ENCODE measurements at places on chromosomes 12 and 14.

DNA sequence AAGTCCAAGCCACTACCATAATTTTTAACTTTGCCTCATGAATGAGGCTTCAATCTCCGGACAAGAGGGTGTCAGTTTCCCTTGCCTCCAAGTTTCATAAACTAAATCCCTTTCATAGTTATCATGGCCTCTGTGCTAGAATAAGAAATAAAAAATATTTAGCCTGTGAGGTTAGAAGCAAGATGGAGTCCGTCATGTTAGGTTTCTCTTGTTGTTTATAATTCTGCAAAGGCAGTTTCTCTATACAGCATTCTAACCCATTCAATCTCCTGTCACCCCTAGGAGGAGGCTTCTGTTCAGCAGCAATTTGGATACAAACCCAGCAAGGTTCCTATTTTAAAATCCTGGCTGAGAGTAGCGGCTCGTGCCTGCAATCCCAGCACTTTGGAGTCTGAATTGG is 15.8 kb upstream of the RAN start:
- DNase-seq, result no peak

DNA sequence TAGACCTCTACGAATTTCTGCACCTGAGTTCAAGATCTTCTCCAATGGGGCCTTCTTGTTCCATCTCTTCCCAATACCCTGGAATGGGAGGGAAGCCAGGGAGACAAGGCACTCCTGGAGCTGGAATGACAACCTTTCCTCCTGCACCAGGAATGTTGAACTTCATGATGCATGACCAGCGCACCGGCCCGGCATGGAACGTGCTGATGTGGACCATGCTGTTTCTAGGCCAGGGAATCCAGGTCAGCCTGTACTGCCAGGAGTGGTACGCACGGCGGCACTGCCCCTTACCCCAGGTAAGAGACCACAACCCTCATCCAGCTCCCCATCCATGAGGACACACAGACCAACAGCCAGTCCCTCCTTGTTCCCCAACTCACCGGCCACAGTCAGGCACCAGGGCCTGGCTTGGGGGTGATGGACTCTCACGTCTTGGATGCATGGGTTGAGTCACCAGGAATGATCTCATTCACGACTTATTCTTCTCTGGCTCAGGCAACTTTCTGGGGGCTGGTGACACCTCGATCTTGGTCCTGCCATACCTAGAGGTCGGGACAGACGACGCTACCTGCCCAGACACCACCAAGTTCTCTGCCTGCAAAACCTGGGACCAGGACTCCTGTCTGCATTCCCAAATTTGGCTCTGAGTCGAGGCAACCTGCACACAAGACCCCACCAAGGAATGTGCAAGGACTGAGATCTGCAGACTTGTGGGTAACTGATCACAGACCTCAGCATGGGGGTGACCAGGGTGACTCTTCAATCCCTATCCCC is 20.5 kb downstream of the SOAT2 start:
- no peak for DNase-seq

DNA sequence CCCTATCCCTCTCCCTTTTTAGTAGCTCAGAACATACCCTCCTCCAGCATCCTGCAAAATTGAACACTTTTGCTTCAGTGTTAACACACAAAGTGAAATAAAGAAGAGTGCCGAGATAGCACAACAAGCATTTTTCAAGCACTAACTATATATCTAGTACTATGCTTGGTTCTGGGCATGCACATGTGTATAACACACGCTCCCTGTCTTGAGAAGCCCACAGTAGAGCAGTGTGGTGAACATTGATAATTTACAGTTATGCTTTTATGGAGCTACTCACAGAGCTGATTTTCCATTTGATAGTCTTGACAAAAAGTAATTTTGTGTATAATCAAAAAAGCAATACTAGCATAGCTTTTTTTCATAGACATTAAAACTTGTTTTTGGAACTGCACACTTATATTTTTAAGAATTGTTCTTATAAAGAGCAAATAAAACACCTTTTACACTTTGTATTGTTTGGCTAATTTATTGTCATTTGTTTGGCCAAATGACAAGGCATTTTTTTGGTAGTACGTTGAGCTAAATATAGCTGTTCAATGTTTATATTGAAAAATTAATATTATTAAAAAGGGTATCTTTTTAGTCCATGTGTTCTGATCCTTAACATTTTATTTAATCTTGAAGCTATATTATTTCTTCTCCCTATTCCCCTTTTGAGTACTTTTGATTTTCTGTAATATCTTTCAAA is 39.7 kb downstream of the LEMD3 start:
- DNase-seq, result no peak

DNA sequence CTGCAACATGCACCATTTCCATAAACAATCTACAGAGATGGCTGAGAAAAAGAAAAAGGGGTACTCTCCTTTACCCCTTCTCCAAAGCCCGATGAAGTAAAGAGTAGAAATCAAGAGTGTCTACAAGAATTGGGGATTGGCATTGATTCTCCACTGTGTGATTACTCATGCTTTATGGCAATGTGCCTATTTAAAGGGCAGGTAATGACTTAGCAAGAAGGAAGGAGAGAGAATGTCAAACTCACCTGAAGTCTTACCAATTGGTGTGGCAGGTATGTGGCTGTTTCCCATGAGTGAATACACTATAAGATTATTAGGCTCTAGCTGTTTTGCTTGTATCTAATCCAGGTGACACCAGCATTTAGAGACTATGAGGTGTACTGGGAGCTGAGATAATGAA is 275.3 kb downstream of the CCER1 start:
- DNase-seq, result no peak

DNA sequence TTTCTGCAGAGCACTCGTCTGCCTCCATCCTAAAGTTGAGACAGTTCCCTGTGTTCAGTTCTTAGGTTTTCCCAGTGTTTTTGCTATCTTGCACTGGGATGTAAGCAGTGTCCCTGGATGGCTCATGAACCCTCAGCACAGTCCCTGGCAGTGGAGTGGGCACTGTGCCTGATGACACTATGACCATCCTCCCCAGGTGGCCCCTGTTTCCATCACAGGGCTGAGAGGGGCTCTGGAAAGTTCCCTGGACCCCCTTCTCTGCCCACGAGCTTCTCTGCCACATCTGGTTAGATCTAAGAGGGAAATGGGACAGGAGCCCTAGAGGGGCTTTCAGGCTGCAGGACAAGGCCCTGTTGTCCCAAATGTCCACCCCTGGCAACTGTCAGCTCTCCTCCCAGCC is 249.8 kb upstream of the SFSWAP start:
- DNase-seq, result no peak

GRCh38 chr14:74570696-74571095 is 41.3 kb downstream of the LTBP2 start:
- no peak for DNase-seq

- no peak for DNase-seq
Observed at GRCh38 chr14:103267226-103267910, 66.7 kb upstream of the EIF5 start.

GRCh38 chr14:87756661-87757060 is 236.3 kb downstream of the GALC start:
- DNase-seq, result no peak

- no peak for DNase-seq
Observed at GRCh38 chr14:106883218-106883692, 1356.9 kb downstream of the TMEM121 start.

GRCh38 chr12:115648463-115648862 is 629.0 kb downstream of the MED13L start:
- no peak for DNase-seq

GRCh38 chr12:105090361-105090760 is 6.1 kb upstream of the ALDH1L2 start:
- no peak for DNase-seq

DNA sequence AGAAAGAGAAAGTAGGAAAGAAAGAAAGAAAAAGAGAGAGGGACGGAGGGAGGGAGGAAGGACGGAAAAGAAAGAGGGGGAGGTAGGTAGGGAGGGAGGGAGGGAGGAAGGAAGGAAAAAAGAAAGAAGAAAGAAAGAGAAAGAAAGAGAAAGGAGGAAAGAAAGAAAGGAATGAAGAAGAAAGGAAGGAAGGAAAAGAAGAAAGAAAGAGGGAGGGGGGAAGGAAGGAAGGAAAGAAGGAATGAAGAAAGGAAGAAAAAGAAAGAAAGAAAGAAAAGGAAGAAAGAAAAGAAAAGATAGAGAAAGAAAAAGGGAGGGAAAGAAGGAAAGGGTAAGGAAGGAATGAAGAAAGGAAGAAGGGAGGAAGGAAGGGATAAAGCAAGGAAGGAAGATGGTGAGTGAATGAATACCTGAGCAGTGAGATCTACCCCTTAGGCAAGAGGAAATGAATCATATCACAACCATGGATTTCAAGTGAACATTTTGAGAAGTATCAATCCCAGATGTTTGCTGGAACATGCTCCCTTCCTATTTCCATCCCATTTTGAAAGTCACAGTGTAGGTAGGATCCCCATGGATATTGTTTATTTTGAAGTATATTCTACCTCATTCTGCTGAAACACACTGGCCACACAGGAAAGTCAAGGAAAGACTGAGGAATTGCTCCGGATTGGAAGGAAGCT is 639.4 kb upstream of the TBX3 start:
- no peak for DNase-seq

DNA sequence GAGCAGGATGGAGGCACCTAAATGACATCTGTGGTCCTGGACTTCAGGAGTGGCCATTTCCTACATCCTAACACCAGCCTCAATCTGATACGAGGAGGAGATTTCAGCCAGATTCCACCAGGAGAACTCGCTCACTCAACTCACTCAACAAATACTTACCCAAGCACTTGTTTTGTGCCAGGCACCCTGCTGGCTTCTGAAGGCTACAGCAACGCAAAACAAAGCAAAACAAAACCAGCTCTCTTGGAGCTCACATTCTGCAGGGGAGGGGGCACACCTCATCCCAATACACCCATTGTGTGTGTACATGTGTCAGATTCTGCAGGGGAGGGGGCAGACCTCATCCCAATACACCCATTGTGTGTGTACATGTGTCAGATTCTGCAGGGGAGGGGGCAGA is 144.8 kb downstream of the PIWIL1 start:
- DNase-seq, result no peak

- no peak for DNase-seq
Observed at GRCh38 chr14:90483571-90483974, 86.7 kb downstream of the CALM1 start.

DNA sequence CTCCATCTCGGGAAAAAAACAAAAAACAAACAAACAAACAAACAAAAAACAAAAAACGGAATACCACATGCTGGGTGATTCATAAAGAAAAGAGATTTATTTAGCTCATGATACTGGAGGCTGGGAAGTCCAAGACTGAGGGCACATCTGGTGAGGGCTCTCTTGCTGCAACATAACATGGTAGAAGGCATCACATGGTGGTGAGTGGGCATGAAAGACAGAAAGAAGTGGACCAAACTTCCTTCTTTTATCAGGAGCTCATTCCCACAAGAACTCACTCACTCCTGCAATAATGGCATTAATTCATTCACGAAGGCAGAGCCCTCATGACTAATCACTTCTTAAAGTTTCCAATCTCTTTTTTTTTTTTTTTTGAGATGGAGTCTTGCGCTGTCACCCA is 8.0 kb upstream of the LGMN start:
- no peak for DNase-seq

DNA sequence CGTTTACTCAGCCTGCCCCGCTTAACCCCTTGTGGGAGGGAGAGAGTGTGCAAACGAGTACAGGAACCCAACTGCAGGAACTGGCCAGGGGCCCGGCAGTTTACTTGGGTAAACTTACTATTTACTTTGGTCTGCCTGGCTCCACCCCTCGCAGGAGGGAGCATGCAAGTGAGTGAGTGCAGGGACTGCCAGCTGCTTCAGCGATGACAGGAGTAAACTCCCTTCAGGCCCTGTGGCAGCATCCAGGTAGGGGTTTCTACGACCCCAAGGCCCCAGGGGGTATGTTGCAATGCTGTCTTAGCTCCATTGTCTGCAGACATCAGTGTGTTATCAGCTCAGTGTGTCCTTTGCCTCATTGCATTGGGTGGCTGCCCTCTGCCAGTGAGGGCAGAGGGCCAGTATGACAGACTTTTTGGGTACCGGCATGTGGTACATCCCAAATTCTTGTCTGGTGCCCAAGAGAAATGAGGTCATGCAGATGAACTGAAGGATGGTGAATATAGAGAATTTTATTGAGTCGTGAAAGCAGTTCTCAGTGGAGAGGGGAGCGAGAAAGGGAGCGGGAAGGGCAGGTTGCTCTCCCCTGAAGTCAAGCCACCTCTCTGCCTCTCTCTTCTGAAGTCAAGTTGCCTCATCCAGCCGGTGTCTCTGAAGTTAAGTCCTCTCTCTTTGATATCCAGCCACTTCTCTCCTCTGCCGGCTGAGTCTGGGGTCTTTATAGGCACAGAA is 181.8 kb downstream of the FUT8 start:
- peak; percentile 76 for DNase-seq

DNA sequence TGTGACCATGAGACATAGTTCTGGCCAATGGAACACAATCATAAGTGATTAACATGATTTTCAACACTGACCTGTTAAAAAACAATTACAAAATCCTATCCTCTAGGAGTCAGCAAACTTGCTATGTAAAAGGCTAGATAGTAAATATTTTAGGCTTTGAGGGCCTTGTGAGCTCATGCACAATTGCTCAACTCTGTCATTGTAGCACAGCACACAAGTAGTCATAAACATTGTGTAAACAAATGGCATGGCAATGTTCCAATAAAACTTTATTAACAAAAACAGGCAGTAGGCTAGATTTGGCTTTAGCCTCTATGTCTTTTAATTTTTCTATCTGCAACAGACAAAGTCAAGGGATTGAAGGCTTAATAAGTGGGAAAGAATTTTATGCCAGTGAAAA is 350.7 kb downstream of the C12orf50 start:
- no peak for DNase-seq

DNA sequence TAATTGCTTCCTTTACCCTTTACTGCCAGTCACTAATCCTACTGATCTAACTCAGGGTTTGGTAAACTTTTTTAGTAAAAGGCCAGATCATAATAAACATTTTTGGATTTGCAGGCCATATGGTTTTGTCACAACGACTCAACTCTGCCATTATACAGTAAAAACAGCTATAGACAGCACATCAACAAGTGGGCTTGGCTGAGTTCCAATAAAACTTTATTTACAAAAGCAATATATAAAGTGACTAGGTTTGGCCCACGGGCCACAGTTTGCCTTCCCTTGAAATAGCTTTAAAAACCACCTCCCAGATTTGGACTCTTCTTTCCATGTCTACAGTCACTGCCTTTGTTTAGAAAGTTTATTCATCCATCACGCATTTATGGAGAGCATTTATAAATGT is 146.9 kb downstream of the NTF3 start:
- DNase-seq, result no peak

- DNase-seq, result no peak
Observed at GRCh38 chr14:91830777-91831176, 36.6 kb downstream of the TC2N start.

- DNase-seq, result no peak
Observed at GRCh38 chr12:130083002-130083401, 79.3 kb upstream of the FZD10 start.

- no peak for DNase-seq
Observed at GRCh38 chr12:3101309-3102024, 24.3 kb downstream of the TSPAN9 start.

GRCh38 chr14:33134162-33134561 is 195.5 kb downstream of the NPAS3 start:
- no peak for DNase-seq

- DNase-seq, result no peak
Observed at GRCh38 chr12:81079280-81080076, 1.6 kb downstream of the ACSS3 start.

GRCh38 chr12:119423285-119423684 is 88.8 kb downstream of the CCDC60 start:
- DNase-seq, result no peak
